Karpas-422 (cell line): ENCODE measurements at places on chromosomes 3 and 15. TPM values are rescaled to one million over a fixed set of nuclear protein-coding genes. Genes with fewer than 3 reads are reported as not detected.

DNA sequence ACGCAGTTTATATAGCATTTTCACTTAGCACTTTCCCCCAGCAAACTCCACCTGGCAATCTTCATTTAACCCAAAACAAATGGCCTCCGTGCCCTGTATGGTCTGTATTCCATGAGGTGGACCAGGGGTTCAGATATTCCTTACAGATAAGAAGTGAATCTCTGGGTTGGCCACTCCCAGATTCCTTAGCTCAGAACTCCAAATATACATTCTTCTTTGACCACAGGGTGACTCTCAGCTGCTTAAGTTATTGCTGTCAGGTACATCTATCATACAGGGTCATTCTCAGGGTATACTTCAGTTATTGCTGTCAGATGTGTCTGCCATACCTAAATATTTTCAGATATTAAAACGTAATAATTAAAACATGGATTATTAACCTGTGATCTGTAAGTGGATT is 229.8 kb downstream of the TBL1XR1 start:
- no peak for DNase-seq

FBXO40 gene
- total RNA-seq = not detected in 2 replicates

- no peak for DNase-seq
These were observed 583.8 kb downstream of the FOXP1 start for GRCh38 chr3:70999730-71000129.

DNA sequence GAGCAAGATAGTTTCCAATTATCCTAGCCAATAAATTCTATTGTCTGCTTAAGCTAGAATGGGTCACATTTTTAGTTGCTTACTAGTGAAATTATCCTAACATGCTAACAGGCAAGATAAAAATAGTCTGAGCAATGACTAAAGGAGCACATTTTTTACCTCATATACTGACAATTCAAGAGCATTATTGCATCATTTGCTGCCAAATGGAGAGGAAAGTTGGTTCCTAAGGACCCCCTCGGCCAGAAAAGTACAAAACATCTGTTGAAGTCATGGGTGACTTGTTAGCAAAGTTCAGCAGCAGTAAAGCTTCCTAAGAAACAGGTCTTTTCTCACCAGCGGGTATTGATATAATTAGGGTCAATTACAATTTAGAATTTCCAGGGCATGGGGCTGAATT is 1001.0 kb downstream of the FHIT start:
- DNase-seq = no peak

DNA sequence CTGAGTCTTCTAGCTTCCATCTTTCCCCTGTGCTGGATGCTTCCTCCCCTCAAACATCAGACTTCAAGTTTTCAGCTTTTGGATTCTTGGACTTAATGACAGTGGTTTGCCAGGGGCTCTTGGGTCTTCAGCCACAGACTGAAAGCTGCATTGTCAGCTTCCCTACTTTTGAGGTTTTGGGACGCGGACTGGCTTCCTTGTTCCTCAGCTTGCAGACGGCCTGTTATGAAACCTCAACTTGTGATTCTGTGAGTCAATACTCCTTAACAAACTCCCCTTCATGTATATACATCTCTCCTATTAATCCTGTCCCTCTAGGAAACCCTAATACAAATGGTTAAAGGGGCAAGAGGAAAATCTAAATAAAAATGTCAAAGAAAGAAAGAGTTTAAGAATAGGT is 100.1 kb downstream of the ABI3BP start:
- no peak for DNase-seq

DNA sequence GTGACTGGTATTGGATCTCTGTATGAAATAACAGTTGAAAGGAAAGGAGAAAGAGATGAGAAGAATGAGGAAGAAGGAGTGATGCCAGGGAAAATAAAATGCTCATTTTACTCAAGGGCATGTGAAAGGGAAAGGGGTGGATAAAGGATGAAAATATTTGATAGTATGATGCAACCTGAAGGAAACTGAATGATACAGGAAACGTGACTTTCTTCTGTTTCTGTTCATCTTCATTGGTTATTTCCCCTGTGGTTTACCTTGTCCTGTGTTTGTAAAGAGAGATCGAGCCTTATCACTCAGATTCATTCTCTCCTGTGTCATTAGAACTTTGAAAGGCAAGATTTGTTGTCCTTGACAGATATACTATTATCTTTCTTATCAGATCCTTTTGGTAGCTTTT is 243.6 kb upstream of the SLITRK3 start:
- DNase-seq = no peak

GRCh38 chr3:122974764-122975162 is 52.8 kb downstream of the SEMA5B start:
- no peak for DNase-seq

DNA sequence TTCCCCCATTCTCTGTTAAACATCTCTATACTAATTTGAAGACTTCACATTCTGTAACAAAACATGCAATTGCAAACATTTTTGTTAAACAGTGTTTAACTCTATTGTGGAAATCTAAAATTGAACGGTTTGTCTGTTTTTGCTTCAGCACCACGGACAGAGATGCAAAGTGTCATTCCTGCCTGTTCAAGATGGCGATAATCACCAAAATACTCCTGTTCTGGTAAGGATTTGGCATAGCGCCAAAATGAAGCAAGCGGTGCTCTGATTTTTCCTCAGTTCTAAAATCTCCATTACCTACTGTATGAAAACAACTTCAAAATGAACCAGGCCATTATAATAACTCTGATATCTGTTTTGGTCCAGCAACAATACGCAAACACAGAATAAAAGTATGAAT is 129.7 kb upstream of the TUSC7 start:
- no peak for DNase-seq

SCN11A gene
- 0.07 TPM in 1 of 2 replicates, not detected in the other for total RNA-seq

DNA sequence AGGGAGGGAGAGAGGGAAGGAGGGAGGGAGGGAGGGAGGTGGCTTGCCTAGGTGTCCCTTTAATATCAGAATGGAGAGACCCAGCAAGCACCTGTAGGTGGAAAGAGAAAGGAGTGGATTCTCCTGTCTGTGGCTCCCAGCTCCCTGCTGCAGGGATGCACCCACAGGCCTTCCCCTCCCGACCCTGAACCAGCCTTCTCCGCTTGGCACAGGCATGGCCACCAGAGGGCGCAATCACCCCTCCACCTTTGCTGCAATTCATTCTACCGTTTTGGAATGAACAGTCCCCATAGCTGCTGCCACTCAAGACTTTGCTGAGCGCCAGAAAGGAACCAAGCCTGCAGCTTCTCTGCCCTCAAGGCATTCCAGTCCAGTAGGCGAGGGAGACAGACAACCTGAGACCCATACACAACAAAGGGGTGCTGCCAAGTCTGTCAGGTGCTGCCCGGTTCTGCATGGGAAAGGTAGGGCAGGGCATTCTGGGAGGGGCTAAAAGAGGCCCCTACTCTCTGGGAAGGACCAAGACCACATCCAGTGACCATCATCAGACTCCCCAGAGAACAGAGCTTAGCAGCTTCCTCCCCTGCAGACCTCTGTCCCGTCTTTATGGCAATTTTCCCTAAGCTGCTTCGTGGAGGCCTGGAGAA is 4.9 kb downstream of the TLR9 start:
- peak; percentile 95 for DNase-seq

P2RY13 gene
- total RNA-seq = 0.40 and 0.97 TPM in 2 replicates

- DNase-seq = no peak
These were observed 300.6 kb downstream of the VPS13C start for GRCh38 chr15:61759639-61760038.

DNA sequence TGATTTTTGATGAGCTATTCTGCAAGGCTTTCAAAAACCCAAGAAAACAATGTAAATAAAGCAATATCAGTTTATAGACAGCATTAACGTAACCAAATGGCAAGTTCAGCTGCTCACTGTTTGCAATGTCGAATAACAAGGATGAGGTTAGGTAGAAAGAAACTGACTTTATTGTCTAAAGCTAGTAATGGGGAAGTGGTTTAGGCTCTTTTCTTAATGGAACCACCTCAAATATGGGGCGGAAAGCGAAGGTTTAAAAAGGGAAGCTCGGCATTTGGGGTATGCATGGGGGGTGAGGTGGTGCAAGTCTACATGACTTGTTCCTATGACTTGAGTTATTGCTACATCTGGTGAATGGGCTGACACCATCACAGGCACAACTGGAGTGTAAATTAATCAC is 1060.2 kb downstream of the NSUN3 start:
- no peak for DNase-seq

- no peak for DNase-seq
These were observed 127.4 kb upstream of the MLF1 start for GRCh38 chr3:158443632-158444031.

EPHA6 gene
- not detected in 2 replicates for total RNA-seq

GRCh38 chr3:82229397-82229796 is 468.0 kb upstream of the GBE1 start:
- no peak for DNase-seq

VPS39 gene
- 65.3 and 99.4 TPM in 2 replicates for total RNA-seq

- no peak for DNase-seq
These were observed 32.7 kb downstream of the PTH1R start for GRCh38 chr3:46910166-46910760.

EFHB gene
- total RNA-seq = 7.3 TPM in 1 of 2 replicates, not detected in the other

DNA sequence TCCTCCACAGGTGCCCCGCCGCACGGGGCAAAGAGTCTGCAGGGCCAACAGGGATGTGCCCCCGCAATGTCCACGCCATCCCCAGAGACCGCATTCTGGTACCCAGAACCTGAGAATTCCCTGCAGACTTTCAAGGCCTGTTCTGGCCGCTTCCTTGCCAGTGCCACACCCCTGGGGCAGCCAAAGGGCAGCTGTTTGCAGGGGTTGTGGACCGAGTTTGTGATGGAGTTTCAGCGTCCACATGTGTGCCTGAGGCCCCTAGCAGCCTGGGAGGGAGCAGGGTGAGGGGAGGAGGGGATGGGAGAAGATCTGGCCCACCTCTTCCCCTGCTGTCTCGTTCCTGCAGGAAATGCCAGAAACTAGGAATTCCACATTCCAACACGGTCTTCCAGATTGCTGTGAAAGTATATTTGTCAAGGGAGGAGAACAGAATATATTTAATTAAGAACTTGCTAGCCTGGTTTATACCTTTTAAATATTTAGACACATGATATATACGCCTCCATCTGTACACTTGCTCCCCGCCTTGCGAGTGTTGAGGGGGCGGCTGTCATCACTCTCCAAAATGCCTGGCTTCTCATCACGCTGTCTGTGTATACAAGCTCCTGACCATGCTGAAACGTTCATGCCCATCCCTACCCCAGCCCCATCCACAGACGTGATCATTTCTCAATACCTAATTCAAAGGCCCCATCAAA is 31.1 kb upstream of the RASA2 start:
- no peak for DNase-seq

CILP gene
- 0.04 TPM in 1 of 2 replicates, not detected in the other for total RNA-seq

MOBP gene
- total RNA-seq = not detected in 2 replicates

DNA sequence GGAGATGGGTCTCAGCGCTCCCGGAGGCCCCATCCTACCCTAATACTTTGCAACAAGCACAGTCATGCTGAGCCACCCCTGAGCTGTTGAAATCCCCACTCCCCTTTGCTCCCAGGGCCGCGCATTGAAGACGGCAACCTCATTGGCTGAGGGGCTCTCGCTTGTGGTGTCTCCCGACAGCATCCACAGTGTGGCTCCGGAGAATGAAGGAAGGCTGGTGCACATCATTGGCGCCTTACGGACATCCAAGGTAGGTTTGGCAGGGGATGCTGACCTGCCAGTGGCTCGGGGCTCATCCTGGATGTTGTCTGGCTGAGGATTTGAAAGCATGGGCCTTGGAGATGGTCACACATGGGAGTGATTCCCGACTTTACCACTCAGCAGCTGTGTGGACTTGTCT is 5.9 kb downstream of the TMEM43 start:
- no peak for DNase-seq

FAM3D gene
- total RNA-seq = not detected in 2 replicates

DNA sequence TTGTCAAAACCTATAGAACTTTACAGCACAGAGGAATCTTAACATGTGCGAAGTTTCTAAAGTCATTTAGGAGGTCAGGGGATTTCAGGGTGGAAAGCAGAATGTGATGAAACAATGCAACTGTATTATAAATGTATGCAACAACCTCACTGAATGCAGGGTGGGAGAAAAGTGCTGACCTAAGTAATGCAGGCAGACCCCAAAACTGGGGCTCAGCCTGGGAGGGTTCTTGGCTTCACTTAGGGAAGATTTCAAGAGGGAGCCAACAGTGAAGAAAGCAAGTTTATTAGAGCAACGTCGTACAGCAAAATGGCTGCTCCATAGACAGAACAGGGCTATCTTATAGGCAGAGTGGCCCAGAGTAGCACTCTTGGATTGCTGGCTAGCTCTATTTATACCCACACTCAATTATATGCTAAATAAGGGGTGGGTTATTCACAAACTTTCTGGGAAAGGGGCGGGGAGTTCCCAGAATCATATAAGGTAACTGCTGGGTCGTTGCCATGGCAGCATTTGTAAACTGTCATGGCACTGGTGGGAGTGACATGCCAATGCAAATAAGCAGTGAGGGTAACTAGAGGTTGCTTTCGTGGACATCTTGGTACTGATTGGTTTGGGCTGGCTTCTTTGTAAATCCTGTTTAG is 14.2 kb upstream of the CAND2 start:
- DNase-seq = no peak

- DNase-seq = no peak
These were observed 671.6 kb upstream of the SGO1 start for GRCh38 chr3:20857636-20858035.

- no peak for DNase-seq
These were observed 105.5 kb downstream of the PLD1 start for GRCh38 chr3:171704814-171705213.

SKOR1 gene
- total RNA-seq = 0.43 and 0.45 TPM in 2 replicates

GRCh38 chr15:46956456-46956855 is 760.8 kb upstream of the SEMA6D start:
- no peak for DNase-seq

DNASE1L3 gene
- total RNA-seq = not detected in 2 replicates

GRCh38 chr3:195549931-195550519 is 6.9 kb upstream of the PPP1R2 start:
- DNase-seq = no peak

UQCRC1 gene
- total RNA-seq = 80.3 and 165 TPM in 2 replicates

MNS1 gene
- total RNA-seq = 3.5 and 4.6 TPM in 2 replicates

- DNase-seq = no peak
These were observed 113.0 kb upstream of the PFN2 start for GRCh38 chr3:150083655-150084042.

DNA sequence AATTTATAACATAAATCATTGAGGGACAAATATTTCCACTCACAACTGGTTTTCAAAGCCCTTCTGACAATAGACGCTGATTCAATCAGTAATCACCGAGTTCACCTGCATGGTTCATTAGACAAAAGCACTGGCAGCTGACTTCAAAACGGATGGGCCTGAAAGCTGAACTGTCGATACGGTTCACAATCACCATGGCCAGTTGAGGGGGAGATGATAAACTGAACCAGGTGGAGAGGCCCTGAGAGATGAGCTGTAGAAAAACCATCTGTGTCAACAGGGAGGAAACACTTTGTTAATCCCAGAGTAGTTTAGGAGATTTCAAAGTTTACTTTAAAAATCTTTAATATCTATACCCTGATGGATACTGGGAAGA is 75.0 kb downstream of the PEX5L start:
- peak; percentile 78 for DNase-seq

GRCh38 chr3:55006244-55006676 is 78.4 kb upstream of the LRTM1 start:
- no peak for DNase-seq

GRCh38 chr3:70179111-70179510 is 133.3 kb downstream of the MDFIC2 start:
- DNase-seq = no peak

PAK6 gene
- 0.45 and 0.69 TPM in 2 replicates for total RNA-seq

PEX5L gene
- total RNA-seq = 0.43 and 0.60 TPM in 2 replicates

- DNase-seq = no peak
These were observed 236.8 kb downstream of the CACNA2D3 start for GRCh38 chr3:54358969-54359694.
